RKO (cell line): ENCODE measurements at places on chromosomes 11 and 22.

- no peak for DNase-seq
These were observed 183.0 kb downstream of the IGLL1 start for GRCh38 chr22:23397008-23397612.

- DNase-seq, result no peak
These were observed 255.6 kb upstream of the PLET1 start for GRCh38 chr11:112516261-112516660.

DNA sequence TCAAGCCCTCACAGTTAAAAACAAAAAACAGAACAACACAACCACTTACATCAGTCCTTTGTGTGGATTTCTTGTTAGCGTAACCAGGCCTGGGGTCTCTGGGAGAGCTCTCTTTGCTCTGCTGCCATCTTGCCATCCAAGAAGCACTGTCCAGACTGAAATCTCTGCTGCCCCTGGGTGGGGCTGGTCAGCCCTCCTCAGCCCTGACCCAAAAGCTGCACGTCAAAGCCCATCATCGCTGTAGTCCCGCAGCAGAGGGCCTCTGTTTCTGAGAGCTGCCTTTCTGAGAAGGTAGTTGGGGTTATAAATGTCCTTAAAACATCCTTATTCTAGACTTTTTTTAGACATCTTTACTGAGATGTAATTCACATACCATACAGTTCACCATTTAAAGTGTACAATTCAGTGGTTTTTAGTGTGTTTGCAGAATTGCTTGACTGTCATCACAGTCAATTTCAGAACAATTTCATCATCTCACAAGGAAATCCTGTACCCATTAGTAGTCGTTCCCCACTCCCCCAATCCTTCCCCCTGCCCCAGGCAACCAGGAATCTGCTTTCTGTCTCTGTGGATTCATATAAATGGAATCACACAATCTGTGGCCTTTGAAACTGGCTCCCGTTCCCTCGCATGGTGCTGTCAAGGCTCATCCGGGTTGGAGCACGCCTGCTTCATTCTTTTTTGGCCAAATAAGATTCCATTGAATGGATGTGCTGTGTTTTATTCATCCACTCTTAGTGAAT lies 94.9 kb downstream of the TBC1D22A start:
- DNase-seq, result no peak

- DNase-seq, result no peak
These were observed 148.8 kb downstream of the HIPK3 start for GRCh38 chr11:33405834-33406602.

- peak; percentile 59 for DNase-seq
These were observed 9.2 kb downstream of the LIN7C start for GRCh38 chr11:27497284-27497866.

DNA sequence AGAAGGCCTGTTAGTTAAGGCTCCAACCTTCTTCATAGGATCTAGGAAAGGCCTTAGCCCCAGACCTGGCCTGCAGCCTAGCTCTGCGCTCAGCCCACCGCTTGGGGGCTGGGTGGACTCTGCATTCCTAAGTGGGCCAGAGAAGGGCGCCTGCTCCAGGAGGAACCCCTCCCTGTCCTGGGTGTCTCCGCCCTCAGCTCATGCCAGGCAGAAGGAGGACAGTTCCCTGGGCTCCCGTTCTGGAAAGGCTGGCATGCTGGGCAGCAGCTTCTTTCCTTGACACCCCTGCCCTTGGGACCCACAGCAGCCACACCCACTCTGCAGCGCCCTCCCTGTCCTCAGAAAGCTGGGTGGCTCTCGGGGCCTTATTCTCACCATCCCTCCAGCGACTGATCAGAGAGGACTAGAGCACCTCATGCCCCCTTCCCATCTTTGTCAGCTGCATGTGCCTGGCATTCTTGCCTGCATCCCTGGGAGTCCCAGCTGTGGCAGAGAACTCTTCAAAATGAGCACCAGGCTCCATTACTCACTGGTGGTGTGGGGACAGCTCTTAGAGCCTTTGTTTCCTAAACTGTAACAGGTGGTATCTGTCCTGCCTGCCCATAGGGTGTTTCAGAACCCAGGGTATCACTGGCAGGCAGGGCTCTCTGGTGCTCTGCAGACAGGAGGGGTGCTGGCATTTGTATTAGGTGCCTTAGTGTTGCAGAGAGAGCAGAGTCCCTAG lies 20.3 kb upstream of the MYRF start:
- DNase-seq, result no peak

- DNase-seq, result no peak
These were observed 21.6 kb downstream of the PPARA start for GRCh38 chr22:46171940-46172339.

- no peak for DNase-seq
These were observed 41.4 kb upstream of the ZBED5 start for GRCh38 chr11:10899121-10899830.

GRCh38 chr11:63966444-63966843 lies 8.0 kb upstream of the COX8A start:
- DNase-seq, result no peak

- DNase-seq, result no peak
These were observed 24.2 kb upstream of the KCNJ11 start for GRCh38 chr11:17412488-17413180.

DNA sequence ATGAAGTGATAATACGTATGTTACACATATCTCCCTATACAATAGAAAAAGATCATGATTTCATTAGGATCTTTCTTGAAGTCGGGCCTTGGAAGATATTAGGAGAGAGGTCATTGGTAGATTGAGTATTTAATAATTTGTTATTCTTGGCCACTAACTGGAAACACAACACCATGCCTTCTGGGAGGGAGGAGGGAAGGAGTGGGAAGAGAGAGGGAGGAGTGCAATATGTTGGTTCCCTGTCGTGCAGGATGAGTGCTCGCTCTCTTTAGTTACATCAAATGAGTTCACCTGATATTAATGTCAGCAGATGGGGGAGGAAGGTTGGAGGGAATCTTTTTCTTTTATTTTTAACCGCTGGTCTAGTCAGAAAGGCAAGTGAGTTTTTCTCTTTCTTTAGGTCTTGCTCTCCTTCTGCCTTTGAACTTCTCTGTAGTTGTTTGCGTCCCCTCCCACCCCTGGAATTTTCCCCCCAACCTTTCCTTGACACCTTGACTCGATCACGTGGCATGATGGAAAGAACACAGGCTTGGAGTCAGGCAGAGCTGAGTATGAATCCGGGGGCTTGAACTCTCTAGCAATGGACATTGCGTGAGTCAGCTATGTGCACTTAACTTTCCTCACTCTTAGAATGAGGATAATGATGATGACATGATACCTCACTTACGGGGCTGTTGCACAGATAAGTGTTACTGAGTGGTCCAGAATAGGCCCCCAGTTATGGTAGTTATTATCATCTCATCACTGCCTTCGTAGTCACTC lies 6.2 kb downstream of the ADAMTS15 start:
- DNase-seq, result no peak

- DNase-seq, result no peak
These were observed 3.7 kb downstream of the OMP start for GRCh38 chr11:77106321-77106720.
